ENCODE measurements at places on chromosomes 2 and 18. TPM values are rescaled to one million over a fixed set of nuclear protein-coding genes. Genes with fewer than 3 reads are reported as not detected.

RUFY4 gene
- total RNA-seq, result not detected

CASP8 gene
- 31.1 TPM for total RNA-seq

RGPD3 gene
- total RNA-seq, result 0.16 TPM

CGREF1 gene
- total RNA-seq, result 7.4 TPM

DYNAP gene
- total RNA-seq, result not detected

Measured in A549 treated with AZD2906 at 1 μM for 4 hours (cell line).